ENCODE measurements at places on chromosomes 7 and 10.

- no peak for DNase-seq
Observed at GRCh38 chr7:98051118-98051744, 55.4 kb upstream of the LMTK2 start.

DNA sequence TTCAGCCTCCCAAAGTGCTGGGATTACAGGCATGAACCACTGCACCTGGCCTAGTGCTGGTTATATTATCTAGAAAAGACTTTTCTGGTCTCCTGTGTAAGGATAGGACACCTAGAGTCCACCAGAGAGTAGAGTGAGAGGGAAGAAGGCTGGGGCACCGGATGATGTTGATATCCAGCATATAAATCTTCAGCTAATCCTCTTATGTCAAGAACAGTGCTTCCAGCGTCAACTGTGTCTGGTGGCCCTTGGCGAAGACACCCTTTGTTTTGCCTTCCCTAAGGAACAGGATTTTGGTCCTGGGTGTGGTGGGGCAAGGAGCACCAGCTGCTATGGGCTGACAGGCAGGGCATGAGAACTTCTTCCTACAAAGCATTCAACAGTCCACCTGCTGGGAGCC is 16.3 kb upstream of the INMT start:
- DNase-seq: no peak

GRCh38 chr10:122021828-122022227 is 32.9 kb downstream of the TACC2 start:
- DNase-seq: no peak

DNA sequence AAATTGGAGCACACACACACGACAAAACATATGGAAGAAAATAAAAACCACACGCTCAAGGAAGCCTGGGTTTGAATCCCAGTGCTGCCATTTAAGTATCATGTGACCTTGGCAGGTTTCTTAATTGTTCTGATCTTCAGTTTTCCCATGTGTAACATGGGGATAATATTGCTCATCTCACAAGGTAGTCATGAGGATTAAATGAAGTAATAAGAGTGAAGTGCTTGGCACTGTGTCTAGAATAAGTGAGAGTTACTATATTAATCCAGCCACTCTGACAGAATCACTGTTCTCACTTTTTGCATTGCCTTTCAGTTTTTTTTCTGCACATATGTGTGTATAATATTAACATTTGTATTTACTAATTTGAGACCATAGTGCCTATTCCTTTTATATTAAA is 43.3 kb downstream of the GOLGA7B start:
- no peak for DNase-seq

DNA sequence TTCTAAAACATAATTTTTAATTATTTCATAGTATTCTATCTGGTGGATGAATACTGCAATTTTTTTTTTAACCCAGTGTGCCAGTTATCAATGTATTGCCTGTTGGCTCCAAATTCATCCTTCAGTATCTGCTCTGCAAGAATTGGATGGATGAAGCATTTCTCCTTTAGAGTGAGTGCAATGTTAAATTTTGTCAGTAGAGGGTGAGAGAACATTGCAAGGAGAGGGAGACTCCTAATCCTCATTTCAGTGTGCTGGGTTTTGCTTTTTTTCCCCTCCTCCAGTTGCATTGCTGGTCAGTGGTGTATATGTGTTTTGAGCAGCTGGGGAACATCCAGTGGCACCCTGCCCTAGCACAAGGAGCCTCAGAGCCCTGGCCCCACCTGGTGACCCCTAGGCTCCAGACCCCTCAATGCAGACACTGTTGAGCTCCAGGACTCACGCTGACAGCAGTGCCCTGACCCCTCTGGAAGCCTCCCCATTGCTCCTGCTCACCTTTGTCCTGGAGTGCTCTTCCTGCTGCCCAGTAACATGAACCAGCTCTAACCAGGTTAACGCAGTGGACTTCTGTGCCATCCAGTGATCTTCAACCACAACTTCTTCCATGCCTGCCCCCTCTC is 199.4 kb downstream of the USP6NL start:
- DNase-seq: no peak

DNA sequence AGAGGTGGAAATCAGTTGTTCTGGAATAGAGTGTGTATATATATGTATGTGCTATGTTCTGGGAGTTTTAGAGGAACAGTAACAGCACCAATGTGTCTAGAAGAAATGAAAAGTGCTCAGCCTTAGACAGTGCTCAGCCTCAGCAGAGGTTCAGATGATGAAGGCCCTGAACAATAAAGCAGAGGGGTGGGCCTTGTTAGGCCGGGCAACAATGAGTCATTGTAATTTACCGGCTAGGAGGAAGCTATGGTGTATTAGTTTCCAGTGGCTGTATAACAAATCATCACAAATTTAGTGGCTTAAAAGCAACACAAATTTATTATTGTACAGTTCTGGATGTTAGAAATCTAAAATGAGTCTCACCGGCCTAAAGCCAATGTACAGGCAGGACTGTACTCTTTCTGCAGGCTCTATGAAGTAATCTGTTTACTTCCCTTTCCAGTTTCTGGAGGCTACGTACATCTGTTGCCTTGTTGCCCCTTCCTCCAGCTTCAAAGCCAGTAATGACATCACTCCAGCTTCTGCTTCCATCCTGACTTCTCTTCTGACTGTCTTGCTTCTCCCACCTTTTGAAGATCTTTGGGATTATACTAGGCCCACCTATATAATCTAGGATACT is 84.6 kb downstream of the CH25H start:
- no peak for DNase-seq

- DNase-seq: peak; percentile 44
Observed at GRCh38 chr7:135801045-135801693, 52.6 kb upstream of the FAM180A start.

DNA sequence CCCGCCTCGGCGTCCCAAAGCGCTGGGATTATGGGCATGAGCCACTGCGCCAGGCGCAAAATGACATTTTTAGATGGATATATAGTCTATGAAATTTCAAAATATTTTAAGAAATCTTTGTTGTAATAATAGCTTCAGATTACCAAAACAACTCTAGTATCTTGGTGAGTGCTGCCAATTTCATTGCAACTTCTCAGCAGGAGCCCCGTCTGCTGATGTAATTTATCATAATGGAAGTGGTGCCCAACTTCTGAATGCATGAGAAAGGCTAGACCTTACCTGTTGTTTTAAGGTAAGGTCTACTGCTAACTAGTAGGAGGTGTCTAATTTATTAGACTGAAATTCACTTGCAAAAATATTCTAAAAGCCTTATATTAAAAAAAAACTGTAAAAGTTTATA is 20.0 kb downstream of the PDSS1 start:
- no peak for DNase-seq

GRCh38 chr7:129989466-129989865 is 36.7 kb upstream of the UBE2H start:
- no peak for DNase-seq

GRCh38 chr7:38889872-38890432 is 19.0 kb downstream of the VPS41 start:
- no peak for DNase-seq

DNA sequence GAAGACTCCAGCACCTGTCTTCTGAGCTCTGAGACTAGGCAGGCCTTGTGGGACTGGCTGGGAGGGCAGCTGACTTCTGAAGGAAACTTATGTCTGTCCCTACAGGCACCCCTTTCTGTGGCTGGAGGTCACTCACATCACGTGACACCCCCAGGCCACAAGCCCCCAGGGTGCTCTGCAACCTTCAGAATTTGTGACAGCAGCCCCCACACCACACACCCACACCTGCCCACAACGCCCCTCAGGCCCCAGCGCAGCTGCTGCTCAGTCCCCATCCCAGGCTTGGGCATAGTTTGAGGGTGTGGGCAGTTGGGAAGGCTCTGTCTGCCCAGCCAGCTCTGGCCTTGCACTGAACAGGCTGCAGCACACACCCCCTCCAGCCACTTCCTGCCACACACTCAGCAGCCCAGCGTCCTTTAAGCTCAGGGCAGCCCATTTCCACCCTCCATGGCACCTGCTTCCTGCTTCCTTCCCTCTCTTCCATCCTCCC is 80.0 kb upstream of the UNC5B start:
- no peak for DNase-seq

GRCh38 chr7:51619880-51620279 is 303.3 kb upstream of the COBL start:
- no peak for DNase-seq

DNA sequence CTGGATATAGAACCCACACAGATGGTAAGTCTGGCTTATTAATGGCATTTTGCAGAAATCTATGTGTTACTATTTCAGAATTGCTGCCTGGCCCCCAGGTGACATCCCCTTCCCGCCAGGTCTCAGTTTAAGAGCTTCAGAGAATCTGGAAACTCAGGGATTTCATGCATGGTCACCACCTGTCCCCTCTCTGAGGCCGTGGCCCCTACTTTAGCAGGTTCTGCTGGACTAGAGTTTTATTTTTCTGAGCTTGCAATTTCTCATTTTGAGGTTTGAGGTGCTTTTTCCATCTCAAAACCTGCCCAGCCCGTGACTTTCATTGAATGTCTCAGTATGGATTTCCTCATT is 24.7 kb upstream of the GJD4 start:
- DNase-seq: no peak

GRCh38 chr7:662576-662975 is 63.9 kb upstream of the DNAAF5 start:
- no peak for DNase-seq

DNA sequence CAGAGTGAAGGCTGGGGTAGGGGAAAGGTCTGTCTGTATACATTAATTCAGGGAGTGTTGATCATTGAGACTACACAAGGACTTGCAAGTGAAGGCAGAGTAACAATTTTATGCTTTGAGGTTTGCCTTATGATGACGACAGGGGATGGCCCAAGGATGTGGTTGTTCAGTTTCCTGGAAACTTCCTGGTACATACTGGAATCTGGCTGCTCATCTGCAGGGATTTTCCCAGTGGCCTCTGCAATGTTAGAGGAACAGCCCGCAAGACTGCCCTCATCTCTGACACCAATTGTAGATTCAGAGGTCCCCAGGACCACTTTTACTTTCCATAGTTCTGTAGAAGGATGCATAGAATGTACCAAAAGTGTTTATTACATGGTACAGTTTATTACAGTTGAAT is 189.6 kb downstream of the TMEM178B start:
- DNase-seq: no peak

GRCh38 chr10:3372281-3372680 is 199.7 kb upstream of the PITRM1 start:
- DNase-seq: no peak

DNA sequence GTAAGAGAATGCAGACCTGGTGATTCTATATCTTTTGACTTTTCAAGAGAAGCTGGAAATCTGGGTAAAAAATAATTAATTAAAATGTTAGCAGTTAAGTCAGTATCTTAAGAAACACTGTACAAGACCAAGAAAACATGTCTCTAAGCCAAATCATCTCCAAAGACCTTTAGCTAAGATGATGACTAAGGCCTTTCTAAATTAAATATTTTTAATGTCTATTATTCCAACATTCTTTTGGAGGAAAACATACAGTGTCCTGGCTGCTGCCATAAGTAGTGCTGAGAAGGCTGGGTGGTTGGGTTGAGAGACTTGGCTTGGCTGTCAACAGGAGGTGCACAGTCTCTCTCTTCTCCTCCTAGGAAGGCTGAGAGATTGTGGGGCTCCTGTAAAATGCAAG is 20.3 kb downstream of the STARD3NL start:
- no peak for DNase-seq

GRCh38 chr10:44752451-44753441 is 158.4 kb upstream of the TMEM72 start:
- no peak for DNase-seq

DNA sequence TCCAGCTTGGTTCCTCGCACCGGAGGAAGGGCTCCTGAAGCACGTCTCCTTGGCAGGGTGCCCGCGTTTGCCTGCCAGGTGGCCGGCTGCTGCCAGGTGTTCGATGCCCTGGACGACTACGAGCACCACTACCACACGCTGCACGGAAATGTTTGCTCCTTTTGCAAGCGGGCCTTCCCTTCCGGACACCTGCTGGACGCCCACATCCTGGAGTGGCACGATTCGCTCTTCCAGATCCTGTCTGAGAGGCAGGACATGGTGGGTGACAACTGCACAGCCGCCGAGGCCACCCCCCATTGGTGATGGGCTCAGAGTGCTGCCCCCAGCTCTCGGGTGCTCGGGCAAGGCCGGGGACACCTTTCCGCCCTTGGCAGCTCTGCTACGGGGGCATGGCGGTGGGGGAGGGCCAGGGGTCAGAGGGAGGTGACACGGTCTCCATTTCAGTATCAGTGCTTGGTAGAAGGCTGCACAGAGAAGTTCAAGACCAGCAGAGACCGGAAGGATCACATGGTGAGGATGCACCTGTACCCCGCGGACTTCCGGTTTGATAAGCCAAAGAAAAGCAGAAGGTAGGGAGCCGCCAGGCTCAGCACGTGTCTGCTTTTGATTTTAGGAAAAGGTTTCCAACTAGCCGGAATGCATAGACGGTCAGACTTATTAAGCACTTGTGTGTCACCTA is 1.1 kb downstream of the ZNF511 start:
- no peak for DNase-seq

DNA sequence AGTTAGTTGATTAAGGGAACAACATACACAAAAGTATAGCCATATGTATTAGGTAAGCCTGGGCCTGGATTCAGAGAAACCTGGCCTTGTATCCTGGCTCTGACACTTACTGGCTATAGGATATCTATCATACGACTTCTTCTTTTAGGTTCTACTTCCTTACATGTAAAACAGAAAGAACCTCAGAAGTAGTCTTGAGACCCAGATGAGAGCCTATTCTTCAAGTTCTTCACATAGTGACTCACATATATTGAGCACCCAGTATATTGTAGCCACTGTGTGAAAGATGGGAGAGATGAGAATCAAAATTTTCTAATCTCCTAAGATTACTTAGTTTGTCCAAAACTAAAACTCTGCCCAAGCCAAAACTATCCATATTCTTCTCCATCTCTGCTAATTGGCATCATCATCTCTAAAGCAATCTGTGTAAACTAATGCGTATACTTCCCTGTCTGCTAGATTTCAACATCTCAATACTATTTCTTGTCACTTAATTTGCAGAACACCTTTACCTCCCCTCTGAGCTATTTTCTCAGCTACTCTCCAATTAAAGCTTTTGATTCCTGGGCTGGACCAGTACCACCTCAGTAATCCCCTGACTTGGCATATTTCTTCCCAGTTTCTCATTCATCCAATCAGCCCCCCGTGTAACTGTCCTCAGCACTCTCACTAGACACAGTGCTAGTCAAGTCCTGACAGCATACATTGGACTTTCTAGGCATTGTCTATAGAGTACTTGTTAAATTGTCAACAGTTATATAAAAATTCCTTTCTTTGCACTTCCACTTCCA is 53.5 kb upstream of the MET start:
- DNase-seq: no peak

All from left renal pelvis (tissue), 4 donors.